ENCODE measurements at places on chromosomes 5 and 9. TPM values are rescaled to one million over a fixed set of nuclear protein-coding genes. Genes with fewer than 3 reads are reported as not detected.

The EGFLAM gene
- 24.0 TPM for total RNA-seq

DNA sequence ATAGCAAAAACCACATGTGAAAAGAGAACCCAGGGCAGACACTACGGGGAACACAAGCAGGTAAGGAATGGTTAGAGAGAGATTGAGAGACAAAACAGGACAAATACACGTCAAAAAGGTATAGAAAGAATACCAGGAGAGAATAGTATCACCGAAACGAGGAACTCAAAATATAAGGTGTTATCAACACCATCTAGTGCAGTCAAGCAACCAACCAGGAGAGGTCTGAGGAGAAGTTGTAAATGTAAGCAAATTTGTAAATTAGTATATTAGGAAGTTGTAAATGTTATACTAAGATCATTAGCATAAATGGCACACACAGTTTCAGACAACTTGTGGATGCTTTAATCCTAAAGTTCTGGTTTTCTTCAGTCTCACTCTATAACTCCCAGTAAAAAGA is 355.5 kb downstream of the EBF1 start:
- H3K36me3 ChIP-seq: no peaks in the 10 kb centered on the region
- H3K27ac ChIP-seq: no peak overlapping the region
- no peak for DNase-seq
- H3K4me1 ChIP-seq: no peaks in the 10 kb centered on the region

The C9 gene
- 0.19 TPM for total RNA-seq

GRCh38 chr5:56812110-56812509 is 3.2 kb upstream of the MAP3K1 start:
- H3K4me3 ChIP-seq: no peak overlapping the region
- no peak overlapping the region for H3K27ac ChIP-seq
- H3K36me3 ChIP-seq: no peaks in the 10 kb centered on the region
- H3K27me3 ChIP-seq: no peaks in the 10 kb centered on the region
- H3K4me1 ChIP-seq: peaks cover 9% of the 10 kb centered on the region

The DRD1 gene
- 0.80 TPM for total RNA-seq

DNA sequence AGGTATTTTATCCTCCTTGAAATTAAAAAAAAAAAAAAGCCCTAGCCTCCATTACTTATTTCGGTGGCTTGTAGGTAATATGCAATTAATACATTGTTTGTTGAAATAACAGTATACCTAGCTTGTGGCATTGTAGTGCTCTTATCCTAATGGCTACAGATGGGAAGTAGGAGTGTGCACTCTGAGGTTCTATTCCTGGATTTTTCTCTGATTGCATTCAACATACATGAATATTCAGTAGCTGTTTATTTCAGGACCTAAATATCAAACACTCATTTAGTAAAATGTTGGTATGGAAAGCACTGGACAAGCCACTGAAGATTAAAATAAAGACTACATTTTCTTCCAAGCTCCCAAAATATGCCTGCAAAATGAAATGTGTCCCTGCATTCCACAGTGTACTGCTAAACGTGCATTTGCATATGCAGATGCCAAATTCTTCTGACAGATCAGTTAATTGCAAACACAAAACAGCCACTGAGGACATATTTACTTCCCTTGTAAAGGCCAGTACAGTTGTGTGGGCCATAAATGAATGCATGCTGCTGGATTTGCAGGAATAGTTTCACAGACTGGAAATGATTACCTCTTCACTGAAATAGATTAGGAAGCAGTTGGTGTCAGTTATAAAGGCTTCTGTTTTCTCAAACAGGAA is 826.1 kb downstream of the PRELID2 start:
- DNase-seq: no peak
- H3K4me3 ChIP-seq: no peak overlapping the region
- no peak overlapping the region for H3K27ac ChIP-seq
- no peaks in the 10 kb centered on the region for H3K4me1 ChIP-seq

The CHMP5 gene
- 79.8 TPM for total RNA-seq

The TAF1L gene
- not detected for total RNA-seq

The MAP3K1 gene
- total RNA-seq: 22.2 TPM

DNA sequence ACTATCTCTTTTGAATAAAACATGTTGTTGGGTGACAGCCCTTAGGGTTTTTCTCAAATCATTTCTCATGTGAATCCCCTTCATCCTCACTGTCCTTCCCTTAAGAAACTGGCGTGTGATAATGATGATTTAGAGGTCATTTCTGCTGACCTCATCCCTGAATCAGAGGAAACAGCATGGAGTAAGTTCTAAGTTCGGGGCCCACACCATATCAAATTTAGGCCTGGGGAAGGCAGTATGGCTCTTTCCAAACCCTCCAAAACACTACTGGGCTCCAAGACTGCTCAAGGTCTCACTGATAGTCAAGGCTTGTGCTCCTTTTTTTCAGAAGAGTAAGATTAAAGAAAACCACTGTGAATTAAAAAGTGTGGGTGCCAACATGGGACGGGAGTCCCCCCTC is 872 bp upstream of the SMIM3 start:
- peaks cover 48% of the 10 kb centered on the region for H3K4me1 ChIP-seq
- DNase-seq: no peak
- no peak overlapping the region for H3K4me3 ChIP-seq
- H3K27me3 ChIP-seq: no peaks in the 10 kb centered on the region
- no peaks in the 10 kb centered on the region for H3K36me3 ChIP-seq
- H3K27ac ChIP-seq: no peak overlapping the region

DNA sequence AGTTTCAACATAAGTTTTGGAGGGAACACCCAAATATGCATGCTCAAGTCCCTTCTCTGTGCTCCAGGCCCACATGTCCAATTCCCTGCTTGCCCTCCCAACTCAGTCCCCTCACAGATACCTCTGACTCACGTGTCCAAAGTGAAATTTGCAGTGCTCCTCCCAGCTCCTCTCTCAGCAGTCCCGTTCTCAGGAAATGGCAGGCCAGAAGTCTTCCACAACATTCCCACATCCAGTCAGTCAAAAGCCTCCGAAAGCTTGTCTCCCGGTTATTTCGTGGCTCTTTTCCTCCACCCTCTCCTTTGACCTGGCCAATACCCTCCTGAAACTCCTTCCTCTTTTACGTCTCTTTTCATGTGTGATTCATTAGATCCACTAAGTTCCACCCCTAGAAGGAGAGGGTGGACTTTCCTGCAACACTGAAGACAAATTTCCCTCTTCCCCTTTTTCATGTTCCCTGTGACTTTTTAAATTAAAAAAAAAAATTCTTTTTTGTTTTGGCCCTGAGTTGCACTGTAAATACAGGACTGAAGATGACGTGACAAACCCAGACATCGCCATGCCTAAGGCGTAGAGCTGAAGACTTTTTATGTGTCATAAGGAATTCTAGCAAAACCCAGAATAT is 12.8 kb upstream of the MGAT1 start:
- H3K27me3 ChIP-seq: no peaks in the 10 kb centered on the region
- no peak for DNase-seq
- peaks cover 46% of the 10 kb centered on the region for H3K4me1 ChIP-seq
- H3K36me3 ChIP-seq: no peaks in the 10 kb centered on the region
- H3K4me3 ChIP-seq: no peak overlapping the region

- H3K4me1 ChIP-seq: no peaks in the 10 kb centered on the region
- H3K4me3 ChIP-seq: no peak overlapping the region
- H3K36me3 ChIP-seq: no peaks in the 10 kb centered on the region
- DNase-seq: peak; percentile 22
Observed at GRCh38 chr9:131773911-131774379, 34.1 kb upstream of the RAPGEF1 start.

The SLC36A2 gene
- total RNA-seq: not detected

DNA sequence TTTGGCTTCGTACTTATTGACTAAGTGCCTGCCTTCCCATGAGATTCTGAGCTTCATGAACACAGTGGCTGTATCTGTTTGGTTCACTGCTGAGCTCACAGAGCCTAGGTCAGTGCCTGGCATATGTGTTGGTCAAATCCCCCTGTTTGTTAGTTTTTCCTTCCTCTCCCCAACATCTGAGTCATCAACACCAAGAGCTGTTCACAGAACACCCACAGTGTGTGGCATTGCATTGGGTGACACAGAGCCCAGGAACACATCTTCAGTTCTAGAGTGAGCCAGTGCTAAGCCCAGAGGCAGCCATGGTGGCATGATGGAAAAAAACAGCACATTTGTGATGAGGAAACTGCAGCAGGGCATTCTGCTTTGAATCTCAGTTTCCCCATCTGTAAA is 294.6 kb downstream of the SEC61B start:
- no peak for DNase-seq
- H3K4me1 ChIP-seq: peaks cover 3% of the 10 kb centered on the region
- H3K36me3 ChIP-seq: no peaks in the 10 kb centered on the region
- H3K27me3 ChIP-seq: no peaks in the 10 kb centered on the region

The TLX3 gene
- total RNA-seq: not detected

DNA sequence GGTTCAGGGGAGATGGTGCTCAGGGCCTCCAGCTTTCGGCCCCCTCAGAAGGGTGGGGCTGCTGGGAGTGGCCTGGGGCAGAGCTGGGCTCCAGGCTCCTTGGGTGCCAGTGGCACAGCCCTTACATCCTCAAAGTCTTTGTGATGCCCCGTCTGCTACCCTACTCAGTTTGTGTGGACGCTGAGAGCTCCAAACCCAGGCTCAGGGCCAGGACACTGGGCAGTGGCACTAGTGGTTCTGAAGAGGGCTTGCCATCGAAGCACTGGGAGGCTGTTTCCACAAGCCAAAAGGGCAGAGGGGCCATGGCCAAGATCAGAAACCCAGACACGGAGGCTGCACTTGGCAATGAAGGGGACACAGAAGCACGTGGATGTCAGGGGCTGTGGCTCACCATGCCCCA is 99.1 kb downstream of the GABBR2 start:
- H3K4me1 ChIP-seq: no peaks in the 10 kb centered on the region
- H3K36me3 ChIP-seq: no peaks in the 10 kb centered on the region
- no peak overlapping the region for H3K27ac ChIP-seq
- no peak for DNase-seq
- H3K4me3 ChIP-seq: no peak overlapping the region
- no peaks in the 10 kb centered on the region for H3K27me3 ChIP-seq

DNA sequence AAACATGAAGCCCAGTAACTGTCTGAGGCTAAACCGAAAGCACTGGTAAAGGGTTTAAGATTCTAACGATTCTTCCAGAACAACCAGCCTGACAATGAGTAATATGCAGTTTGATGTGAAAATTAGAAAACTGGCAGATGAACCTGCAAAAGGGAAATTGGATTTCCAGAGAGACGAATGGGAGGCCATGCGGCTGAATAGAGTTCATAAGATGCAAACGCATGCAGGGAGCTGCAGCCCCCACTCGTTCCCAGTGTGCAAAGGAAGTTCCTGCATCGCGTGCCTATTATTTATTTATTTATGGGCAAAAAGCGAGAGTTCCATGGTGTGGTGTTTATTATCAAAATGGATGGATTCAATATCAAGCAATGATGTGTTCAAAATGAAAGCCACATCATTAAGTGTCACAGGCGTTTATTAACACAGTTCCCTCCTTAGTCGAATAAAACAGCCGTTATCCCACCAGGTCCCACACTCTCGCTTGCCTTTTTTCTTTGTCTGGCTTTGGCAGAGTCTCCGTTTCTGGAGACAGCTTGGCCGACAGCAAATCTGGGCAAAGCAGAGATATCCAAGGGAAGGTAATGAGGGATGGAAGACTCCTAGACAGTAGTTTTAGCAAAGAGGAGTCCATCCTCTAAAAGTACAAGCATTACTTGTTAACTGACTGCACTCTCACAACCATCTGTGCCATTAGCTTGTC is 451.4 kb downstream of the KDM4C start:
- no peak for DNase-seq
- no peak overlapping the region for H3K4me3 ChIP-seq
- no peak overlapping the region for H3K27ac ChIP-seq
- H3K27me3 ChIP-seq: peaks cover 2% of the 10 kb centered on the region
- H3K36me3 ChIP-seq: no peaks in the 10 kb centered on the region

The SGCD gene
- total RNA-seq: 1.6 TPM

The SPATA31C1 gene
- total RNA-seq: not detected

- no peaks in the 10 kb centered on the region for H3K36me3 ChIP-seq
- H3K27me3 ChIP-seq: no peaks in the 10 kb centered on the region
Observed at GRCh38 chr5:52769061-52769460, 18.7 kb upstream of the ITGA1 start.

GRCh38 chr5:157384971-157385709 is 74.9 kb upstream of the NIPAL4 start:
- no peak for DNase-seq
- no peaks in the 10 kb centered on the region for H3K4me1 ChIP-seq
- no peak overlapping the region for H3K4me3 ChIP-seq
- H3K27ac ChIP-seq: no peak overlapping the region
- peaks cover 62% of the 10 kb centered on the region for H3K36me3 ChIP-seq

GRCh38 chr5:139951983-139952382 is 91.1 kb downstream of the NRG2 start:
- H3K4me1 ChIP-seq: no peaks in the 10 kb centered on the region
- H3K36me3 ChIP-seq: no peaks in the 10 kb centered on the region
- no peak overlapping the region for H3K27ac ChIP-seq
- no peak for DNase-seq

The HTR1A gene
- total RNA-seq: not detected

The ALDH1A1 gene
- 5.6 TPM for total RNA-seq

The SPINK13 gene
- not detected for total RNA-seq

DNA sequence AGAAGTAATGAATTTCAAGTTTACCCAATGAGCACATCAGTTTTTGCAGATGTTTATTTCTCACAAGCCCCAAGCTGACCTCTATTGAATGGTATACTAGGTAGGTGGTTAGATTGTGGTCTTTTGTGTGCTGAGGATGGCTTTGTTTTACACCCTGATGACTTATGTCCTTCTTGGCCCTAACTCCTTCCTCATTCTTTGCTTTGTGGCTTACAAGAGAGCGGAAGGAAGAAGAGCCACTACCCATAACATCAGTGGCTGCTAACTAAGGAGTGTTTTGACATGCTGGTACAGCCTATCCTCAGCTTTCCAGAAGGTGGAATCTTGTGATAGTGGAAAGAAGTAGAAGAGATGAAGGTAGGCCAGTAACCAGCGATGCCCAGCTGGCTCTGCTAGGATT is 85.7 kb upstream of the NTRK2 start:
- no peak overlapping the region for H3K27ac ChIP-seq
- no peak for DNase-seq
- H3K4me3 ChIP-seq: no peak overlapping the region
- no peaks in the 10 kb centered on the region for H3K4me1 ChIP-seq
- H3K36me3 ChIP-seq: no peaks in the 10 kb centered on the region

DNA sequence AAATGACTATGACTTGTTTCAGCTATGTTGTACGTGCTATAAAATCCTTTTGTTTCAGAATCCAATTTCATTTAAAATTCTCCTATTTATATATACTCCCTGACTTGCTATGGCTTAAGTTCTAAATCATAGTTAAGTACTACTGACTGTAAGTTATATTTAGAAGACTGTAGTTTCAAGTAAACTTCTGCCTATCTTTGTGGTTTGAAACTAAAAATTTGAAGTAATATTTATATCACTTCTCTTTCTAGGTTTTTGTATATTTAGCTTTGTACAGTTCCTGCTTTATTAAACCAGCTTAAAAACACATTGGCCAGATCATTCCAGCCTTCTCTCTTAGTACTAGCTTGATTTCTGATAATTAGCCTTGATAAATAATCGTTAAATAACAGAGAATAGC is 196.3 kb downstream of the MLLT3 start:
- H3K27me3 ChIP-seq: no peaks in the 10 kb centered on the region
- H3K4me3 ChIP-seq: no peak overlapping the region
- no peaks in the 10 kb centered on the region for H3K36me3 ChIP-seq
- no peaks in the 10 kb centered on the region for H3K4me1 ChIP-seq
- no peak overlapping the region for H3K27ac ChIP-seq

GRCh38 chr5:112685931-112686330 is 51.8 kb upstream of the APC start:
- no peaks in the 10 kb centered on the region for H3K27me3 ChIP-seq
- DNase-seq: no peak
- H3K36me3 ChIP-seq: no peaks in the 10 kb centered on the region
- no peak overlapping the region for H3K27ac ChIP-seq
- no peak overlapping the region for H3K4me3 ChIP-seq

The PCDHGB4 gene
- 1.0 TPM for total RNA-seq
